ENCODE measurements at places on chromosomes 5 and 9.

- DNase-seq, result no peak
Observed at GRCh38 chr9:34378376-34379060, 1.8 kb upstream of the MYORG start.

DNA sequence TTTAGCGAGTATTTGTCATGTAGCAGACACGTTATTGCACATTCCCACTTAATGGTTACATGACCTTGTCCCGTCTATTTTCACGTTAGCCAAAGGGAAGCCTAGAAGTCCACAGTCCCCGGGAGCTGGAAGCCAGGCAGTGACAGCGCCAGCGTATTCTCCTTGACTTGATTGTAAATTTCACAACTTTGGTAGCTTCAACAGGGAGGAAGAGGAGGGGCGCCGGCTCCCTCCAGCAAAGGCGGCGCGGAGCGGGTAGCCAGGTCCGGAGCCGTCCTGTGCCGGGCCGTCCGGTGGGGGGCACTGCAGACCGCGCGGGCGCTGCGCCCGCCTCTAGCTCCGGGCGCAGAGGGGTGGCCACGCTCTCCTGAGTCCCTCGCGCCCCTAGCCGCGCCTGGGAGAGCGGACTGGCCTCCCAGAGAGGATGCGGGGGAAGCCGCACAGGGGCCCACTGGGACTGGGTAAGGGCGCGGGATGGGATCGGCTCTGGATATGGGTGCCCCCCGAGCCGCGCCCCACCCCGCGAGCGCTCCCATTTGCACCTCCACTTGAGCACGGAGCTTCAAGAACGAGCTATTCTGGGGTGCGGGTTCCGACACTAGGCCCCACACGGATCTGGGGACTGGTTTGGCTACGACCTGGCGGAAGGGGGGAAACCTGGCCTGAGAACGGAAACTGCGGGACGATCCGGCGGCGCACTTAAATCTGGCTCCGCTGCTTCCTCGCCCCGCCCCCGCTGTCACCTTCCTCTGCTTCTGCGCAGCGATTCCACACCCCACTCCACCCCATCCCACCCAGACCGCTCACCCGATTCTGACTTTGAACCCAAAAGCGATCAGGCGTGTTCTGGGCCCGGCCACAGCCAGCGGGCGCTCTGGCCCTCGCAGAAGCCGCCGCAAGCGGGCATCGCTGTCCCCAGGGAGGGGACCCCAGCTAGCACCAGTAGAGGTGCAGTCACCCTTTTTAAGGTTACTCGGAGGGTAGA lies 23.8 kb downstream of the KLF4 start:
- DNase-seq, result no peak

DNA sequence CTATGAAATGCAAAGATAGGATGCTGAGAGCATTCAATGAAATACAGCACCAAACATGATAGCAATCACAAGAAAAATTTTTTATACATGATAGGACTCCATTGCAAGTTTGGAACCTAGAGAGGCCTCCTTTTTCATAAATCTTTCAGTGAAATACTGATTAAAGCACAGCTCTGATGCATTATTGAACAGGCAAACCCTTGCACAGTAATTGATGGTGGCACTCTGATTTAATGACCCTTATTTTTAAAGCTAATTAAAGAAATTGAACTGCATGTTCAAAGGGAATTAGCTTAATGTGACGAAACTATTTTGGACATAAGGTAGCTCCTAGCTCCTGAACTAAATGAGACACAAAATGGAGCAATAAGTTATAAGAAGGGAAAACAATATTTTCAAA lies 44.6 kb downstream of the MPDZ start:
- no peak for DNase-seq

- DNase-seq, result no peak
Observed at GRCh38 chr5:112165399-112165798, 253.7 kb downstream of the EPB41L4A start.

- no peak for DNase-seq
Observed at GRCh38 chr9:8457055-8457454, 657.5 kb upstream of the DMAC1 start.

- no peak for DNase-seq
Observed at GRCh38 chr5:63697811-63698210, 264.4 kb downstream of the HTR1A start.

DNA sequence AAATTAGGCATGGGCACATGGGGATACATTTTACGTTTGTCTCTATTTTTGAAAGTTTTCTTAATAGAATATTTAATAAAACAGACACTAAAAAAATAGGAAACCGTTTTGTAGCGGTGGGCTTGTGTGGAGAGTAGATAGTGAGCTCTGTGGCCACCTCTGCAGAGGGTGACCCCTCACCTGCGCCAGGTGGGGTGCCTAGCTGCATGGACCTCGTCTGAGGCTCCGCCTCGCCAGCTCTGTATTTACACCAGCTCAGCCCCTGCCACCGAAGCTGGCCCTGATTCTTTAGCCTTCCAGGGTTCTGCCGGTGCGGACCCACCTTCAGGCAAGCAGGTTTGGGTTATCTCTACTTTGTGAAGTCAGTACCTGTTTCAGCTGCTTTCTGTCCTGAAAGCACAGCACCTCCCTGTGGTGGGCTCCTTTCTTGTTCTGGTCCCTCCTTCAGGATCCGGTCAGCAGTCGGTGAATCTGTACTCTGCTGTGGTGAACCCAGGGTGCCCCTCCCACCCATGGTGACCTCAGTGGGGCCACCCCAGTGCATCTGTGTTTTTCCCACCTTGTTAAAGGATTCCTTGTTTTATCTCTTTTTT lies 105.2 kb upstream of the CACNA1B start:
- no peak for DNase-seq

DNA sequence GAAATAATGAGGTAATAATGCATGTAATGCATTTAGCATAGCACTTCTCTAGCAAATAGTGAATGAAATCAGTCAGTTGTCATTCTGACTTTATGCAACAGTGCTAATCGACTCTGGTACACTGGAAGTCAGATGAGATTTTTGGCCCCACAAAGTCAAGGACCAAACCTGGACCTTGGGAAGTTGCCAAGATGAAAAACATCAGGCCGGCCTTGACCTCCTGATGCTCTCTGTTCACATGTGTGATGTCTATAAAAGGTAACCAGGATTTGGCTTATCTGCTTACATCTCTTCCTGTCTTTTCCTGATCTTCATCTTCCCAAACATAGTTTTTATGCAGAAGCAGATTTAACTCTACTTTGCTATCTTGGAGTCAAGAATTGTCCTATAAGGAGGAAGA lies 39.5 kb downstream of the SLC22A5 start:
- DNase-seq, result no peak

- DNase-seq, result peak; percentile 66
Observed at GRCh38 chr9:34500623-34501267, 22.0 kb downstream of the ENHO start.

DNA sequence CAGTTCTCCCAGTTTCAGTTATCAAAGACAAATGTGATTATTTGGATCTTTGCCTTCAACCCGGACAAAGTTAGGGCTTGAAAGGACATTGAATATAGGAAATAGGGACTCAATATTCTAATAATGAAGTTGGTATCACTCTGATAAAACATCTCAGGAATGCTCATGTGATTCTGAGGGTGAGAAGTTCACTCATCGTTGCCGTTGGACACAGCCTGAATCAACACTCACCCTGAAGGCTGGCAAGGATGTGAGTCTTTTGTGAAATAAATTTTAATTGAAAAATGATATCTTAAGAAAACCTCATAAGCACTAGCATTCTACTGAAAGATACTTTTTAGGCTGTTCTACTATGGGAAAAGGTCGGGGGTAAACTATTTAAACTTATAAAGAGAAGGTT lies 44.8 kb upstream of the C9orf72 start:
- no peak for DNase-seq

- no peak for DNase-seq
Observed at GRCh38 chr9:80632041-80632440, 1057.3 kb downstream of the TLE1 start.

DNA sequence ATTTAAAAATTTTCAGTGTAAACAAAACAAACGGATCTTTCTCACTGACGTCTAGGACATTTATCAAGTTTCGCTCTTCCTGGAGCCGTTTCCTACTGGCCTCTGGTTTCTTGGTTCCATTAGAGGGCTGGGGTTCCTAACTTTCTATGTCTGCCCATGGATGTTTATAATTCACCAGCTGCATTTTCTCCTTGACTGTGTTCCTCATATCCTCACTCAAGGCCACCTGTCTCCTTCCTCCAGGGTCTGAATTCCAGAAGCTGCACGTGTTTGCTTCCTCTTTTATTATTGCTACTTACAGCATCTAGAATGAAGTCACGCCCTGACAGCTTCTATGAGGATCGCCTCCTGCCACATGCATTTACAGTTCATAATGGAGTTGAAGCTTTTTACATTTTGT lies 74.1 kb upstream of the BASP1 start:
- no peak for DNase-seq

DNA sequence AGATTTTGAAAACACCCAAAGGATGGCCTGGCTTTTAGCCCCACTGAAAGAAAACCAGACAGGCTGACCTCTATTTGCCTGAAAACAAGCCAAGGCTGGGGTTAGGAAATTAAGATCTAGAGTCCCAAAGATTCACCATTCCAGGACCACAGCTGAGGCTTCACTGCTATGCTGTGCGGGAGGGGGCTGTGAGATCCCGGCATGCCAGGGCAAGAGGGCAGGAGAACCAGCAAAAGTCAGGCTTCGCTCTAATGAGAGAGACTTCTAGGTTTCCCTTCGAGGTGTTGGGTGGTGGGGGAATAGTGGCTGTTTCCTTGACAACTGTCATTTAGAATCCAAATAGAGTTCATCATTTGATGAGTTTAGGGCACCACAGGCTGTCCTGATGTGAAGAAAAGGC lies 152.9 kb upstream of the NFIB start:
- DNase-seq, result no peak

- no peak for DNase-seq
Observed at GRCh38 chr5:94793816-94794198, 175.3 kb downstream of the SLF1 start.

- DNase-seq, result no peak
Observed at GRCh38 chr9:2722715-2723114, 5.4 kb downstream of the KCNV2 start.

GRCh38 chr5:6419340-6419852 lies 29.3 kb upstream of the UBE2QL1 start:
- DNase-seq, result no peak

DNA sequence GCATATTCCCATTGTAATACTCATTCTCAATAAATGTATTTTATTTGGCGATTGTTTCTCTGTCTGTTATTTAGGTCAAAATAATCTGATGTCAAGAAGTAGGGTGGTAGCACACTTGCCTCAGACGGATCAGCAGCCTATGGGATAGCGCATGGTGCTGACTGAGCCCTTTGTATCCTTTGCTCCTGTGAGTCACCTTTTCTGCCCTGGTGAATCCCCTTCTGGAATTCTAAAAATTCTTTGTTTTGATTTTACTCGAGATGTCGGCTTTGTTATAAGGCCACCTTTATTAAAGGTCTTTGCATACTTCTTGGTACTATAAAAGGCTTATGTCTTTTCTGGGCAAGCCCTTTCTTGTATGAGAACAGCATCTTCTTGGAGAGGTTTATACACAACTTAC lies 1187.8 kb downstream of the CDH9 start:
- no peak for DNase-seq

GRCh38 chr5:178428341-178429155 lies 161.6 kb downstream of the COL23A1 start:
- DNase-seq, result no peak

GRCh38 chr5:110001648-110002047 lies 311.9 kb downstream of the MAN2A1 start:
- no peak for DNase-seq

- no peak for DNase-seq
Observed at GRCh38 chr5:116475338-116475737, 99.3 kb downstream of the SEMA6A start.

DNA sequence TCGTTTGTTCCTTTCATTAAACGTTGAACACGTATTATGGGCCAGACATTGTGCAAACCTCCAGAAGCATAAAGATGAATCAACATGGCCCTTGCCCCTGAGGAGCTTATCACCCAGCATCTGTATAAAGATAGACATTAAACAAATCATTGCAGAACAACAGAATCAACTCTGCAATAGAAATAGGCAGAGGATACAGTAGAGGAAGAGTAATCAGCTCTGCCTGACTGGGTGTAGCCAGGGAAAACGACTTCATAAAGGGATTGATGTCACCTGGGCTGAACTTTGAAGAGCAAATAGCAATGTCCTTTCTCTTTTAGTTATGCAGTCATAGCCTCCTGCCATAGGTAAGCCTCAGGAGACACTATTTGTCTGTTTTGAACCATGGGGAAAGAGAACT lies 13.4 kb downstream of the RGS7BP start:
- no peak for DNase-seq

- DNase-seq, result no peak
Observed at GRCh38 chr9:104805441-104805840, 41.5 kb downstream of the NIPSNAP3B start.

GRCh38 chr9:83247732-83248131 lies 184.8 kb upstream of the RASEF start:
- DNase-seq, result no peak

- DNase-seq, result no peak
Observed at GRCh38 chr5:38639377-38640358, 83.2 kb upstream of the LIFR start.

GRCh38 chr9:126508171-126508591 lies 105.5 kb upstream of the LMX1B start:
- no peak for DNase-seq

DNA sequence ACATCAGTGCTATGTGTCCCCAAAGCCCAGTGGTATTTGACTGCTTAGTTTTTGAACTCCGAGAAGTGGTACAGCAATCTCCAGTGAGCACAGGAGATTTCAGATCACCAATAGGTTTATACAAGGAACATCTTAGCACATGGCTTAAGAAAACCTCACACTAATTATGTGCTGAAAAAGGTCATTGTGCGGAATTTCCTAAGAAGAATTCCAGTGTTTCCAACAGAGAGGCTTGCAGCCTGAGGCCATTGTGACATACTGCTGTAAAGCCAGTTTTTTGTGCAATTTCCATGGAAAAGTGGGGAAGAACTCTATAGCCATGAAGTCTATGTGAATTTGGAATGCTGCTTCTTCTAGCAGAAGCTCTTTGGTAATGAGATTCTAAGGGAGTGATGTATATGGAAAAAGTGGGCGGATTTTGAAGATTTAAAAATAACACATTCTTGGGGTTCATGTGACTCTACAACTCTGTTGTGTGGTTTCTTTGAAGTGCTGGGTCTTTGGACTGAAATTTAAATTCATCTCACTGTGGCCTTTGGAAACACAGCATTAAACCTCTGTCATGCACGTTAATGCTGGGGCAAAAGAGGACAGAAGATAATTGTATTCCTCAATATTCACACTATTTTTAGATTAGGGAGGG lies 110.5 kb upstream of the CD180 start:
- DNase-seq, result no peak

GRCh38 chr9:89405826-89406225 lies 87.5 kb downstream of the SECISBP2 start:
- DNase-seq, result no peak

- no peak for DNase-seq
Observed at GRCh38 chr5:153659039-153659736, 168.7 kb downstream of the GRIA1 start.

GRCh38 chr9:137705443-137705863 lies 86.6 kb downstream of the EHMT1 start:
- DNase-seq, result peak; percentile 44

DNA sequence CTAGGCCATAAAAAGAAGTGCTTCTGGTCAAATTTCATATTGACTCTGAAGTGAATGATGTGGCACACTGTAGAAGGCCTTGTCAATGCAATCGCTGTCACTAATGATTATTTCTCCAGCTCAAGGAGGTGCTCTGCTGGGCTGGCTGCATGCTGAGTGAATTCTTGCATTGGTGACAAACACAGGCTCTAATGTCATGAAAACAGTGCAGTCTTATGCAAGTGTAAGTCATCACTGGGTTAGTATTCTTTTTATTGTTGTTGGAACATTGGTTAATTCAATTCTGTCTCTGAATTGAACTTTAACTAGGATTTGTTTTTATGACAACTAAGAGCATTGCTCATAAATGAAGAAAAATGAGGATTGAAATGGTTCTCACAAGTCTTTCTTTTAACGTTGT lies 57.3 kb upstream of the CD180 start:
- no peak for DNase-seq
